Progenitor cell of endocrine pancreas (in vitro differentiated cells): ENCODE measurements at places on chromosomes 7 and 10. TPM values are rescaled to one million over a fixed set of nuclear protein-coding genes. Genes with fewer than 3 reads are reported as not detected.

GRCh38 chr10:123146013-123146893, 1.7 kb upstream of the HMX2 start:
- peak; percentile 25 for DNase-seq

DNA sequence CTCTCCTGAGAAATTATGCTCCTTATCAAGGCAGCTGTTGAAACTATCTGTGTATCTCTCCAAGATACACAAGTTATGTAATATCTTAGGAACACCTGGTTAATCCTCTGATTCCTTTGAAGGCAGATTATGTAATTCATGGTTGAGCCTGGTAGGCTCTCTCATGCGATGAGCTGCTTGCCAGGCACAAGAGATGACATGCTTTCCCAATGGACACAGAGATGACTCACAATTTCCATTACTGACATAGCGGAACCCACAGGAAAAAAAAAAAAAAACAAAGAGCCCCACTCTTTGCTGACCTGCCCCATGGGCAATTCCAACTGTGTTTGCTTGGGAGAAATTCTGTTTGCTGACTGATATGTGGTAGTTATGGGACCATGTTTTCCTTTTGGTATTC, 736.4 kb upstream of the PHF14 start:
- DNase-seq = no peak

DNA sequence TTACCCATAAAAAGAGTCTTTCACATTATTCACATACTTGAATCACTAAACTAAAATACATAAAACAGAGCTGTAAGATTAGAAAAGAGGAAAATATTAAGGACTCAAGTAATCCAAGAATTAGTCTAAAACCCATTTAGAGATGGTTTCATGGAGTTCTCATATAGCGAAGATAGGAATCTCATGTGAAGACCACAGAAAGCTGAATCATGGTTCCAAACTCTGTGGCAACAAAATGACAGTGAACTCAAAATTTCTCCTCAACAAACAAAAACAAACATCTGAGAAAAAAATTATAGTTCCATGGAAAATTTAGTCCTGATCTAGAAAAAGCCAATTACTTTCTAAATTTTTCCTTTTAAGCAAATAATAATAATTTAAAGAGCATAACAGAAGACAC, 34.6 kb downstream of the BAZ1B start:
- DNase-seq = no peak

DNA sequence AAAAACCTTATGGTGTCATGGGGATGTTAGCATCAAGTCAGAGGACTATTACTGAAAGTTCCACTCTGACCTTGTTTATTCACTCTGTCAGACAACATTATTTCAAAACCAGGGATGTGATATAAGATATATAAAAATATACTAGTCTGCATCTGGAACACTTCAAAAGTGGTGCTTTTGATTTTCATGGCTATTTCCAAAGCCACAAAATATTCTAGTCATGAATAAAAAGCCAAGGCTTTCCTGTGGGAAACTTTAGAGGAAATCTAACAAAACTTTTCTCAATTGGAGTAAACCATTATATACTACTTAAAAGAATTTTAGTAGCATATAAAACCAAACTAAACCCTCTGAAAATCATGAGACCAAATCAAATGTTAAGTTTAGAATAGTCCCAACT, 205.2 kb downstream of the TMEM26 start:
- no peak for DNase-seq

- DNase-seq = no peak
Measured at GRCh38 chr7:155565596-155565995, 19.2 kb upstream of the CNPY1 start.

DNA sequence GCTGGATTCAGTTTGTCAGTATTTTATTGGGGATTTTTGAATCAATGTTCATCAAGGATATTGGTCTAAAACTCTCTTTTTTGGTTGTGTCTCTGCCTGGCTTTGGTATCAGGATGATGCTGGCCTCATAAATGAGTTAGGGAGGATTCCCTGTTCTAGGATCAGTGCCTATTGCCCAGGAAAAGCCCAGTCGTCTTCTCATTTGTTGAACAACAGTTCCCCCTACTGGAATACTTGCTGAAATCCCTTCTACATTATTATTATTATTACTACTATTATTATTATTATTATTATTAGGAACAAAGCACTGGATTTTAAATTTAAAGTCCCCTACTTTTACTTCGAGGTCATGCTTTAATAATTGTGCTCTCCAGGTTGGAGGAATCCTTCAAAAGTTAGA, 528.9 kb downstream of the MAGI2 start:
- DNase-seq = no peak

DNA sequence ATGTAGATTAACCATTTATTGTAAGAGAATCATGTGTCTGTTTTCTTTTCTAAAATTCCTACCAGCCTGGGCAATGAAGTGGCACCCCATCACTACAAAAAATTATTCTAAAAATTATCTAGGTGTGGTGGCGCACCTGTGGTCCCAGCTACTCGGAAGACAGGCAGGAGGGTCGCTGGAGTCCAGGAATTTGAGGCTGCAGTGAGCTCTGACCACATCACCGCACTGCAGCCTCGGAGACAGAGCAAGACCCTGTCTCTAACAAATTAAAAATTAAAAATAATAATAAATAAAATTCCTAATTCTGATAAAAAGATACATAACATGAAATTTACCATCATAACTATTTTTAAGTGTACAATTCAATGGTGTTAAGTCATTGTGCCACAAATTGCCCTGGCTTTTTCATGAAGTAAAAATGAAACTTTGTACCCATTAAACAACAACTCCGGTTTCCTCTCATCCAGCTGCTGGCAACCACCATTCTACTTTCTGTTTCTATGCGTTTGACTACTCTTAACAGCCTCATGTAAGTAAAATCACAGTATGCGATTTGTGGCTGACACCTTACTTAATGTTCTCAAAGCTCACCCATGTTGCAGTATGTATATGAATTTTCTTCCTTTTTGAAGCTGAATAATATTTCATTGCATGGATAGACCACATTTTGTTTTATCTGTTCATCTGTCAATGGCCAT, 20.6 kb upstream of the USP6NL start:
- DNase-seq = no peak

DNA sequence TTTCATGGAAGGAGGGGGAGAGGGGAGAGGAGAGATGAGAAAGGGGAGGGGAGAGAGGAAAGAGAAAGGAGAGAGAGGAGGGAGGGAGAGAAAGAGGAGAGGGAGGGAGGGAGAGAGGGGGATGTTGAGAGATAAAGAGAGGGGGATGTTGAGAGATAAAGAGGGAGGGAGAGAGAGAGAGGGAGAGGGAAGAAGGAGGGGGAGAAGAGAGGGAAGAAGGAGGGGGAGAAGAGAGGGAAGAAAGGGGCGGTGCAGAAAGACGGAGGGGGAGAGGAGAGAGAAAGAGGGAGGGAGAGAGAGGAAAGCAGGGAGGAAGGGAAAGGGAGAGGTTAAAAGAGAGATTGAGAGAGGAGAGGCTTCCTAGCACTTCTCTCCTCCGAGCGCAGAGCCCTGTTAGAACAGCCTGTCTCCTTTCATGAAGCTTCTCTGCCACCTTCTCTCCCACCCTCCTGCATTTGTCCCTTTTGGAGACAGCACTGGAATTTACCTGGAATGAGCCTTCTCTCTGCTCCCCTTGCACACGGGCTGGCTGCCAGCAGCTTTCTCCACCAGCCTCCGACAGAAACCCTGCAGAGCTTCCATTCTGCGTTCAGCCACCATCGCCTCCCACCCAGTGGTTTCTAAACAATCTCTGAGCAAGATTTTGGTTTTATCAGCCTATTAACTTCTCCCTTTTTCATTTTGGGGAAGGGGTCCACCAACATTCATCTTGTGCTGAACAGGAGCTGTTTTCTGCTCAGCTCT, 74.0 kb upstream of the CARD11 start:
- DNase-seq = no peak

DNA sequence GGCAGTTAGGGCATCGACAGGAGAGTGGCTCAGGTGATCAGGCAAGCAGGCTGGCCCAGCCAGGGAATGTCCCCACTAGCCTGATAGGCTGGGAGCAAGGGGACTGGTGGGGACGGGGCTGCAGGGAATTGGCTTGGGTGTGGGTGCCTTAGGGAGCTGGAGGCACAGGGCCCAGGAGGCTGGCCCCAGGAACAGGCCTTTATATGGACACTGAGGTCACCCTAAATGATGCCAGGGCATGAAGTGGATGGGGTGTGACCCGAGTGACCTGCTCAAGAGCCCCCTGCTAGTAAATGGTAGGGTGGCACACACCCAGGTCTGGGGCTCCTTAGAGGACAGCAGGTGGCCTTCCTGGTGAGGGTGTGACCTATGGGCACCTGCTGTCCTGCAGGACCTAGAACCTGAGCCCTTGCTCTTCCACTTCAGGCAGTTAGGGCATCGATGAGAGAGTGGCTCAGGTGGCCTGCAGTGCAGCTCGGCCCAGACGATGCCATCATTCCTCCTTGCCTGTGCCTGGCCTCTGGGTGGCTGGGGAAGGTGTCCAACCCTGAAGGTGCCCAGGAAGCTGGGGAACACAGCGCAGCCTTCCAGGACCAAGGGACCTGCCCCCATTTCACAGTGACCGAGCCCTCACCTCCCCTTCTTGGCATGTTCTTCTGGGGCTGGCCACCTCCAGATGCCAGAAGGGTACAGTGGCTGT, 51.7 kb upstream of the LEP start:
- no peak for DNase-seq

GRCh38 chr10:60282771-60283353, 106.8 kb downstream of the ANK3 start:
- no peak for DNase-seq

- no peak for DNase-seq
Measured at GRCh38 chr10:104582966-104583365, 58.1 kb upstream of the SORCS3 start.

GRCh38 chr10:95400787-95401186, 110.0 kb upstream of the PDLIM1 start:
- no peak for DNase-seq

- no peak for DNase-seq
Measured at GRCh38 chr10:125064681-125065492, 95.5 kb downstream of the CTBP2 start.

SPDYE2 gene
- total RNA-seq = not detected in 2 replicates

TRUB1 gene
- total RNA-seq = 21.2 and 25.3 TPM in 2 replicates

MBL2 gene
- total RNA-seq = not detected in 2 replicates

WDR86 gene
- 80.6 and 82.9 TPM in 2 replicates for total RNA-seq

PDZD8 gene
- total RNA-seq = 28.6 and 30.9 TPM in 2 replicates
